ENCODE measurements at places on chromosomes 3 and 15.
A peak's percentile ranks its signal among the peaks of the same experiment; 100 is the strongest.

DNA sequence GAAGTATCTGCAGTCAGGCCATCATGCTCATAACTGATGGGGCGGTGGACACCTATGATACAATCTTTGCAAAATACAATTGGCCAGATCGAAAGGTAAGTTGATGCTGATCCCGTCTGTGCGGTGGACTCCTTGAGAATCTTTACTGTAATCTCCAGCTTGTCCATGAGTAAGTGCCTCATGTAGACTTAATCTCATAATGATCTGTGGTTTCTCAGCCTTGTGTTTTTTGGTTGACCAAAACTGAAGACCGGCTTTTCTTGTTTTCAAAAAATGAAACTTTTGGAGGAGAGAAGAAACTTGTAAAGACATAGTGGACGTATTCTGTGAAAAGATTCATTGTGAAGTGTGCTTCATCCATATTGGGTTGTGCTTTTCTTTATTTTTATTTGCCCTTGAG, 285.7 kb downstream of the LRTM1 start:
- no peak for DNase-seq

DNA sequence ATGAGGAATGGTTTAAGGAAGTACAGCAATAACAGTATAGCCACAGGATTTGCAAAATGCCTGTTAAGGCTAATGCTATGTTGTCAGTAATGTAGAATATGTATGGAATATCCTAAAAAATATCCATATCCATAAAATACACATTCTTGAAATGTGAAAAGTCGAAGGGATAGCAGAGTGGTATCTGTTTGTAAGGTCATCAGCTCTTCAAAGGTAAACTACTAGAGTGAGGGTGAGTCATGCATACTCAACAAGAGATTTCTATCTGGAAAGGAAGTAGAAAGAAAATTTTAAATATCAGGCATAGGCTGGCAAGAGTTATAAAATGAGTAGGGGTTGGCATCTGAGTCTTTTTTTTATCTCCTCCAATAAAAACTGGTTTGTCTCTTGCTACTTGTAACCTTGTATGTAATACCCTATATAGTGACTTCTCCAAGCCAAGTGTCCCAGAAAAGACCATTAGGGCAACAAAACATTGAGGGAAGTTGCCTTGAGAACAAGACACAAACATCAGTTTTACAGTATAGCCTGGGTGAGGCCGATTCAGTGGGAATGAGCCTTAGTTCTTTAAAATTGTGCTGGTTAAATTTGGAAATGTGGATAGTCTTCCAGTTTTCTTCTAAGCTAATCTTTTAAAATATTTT, 103.1 kb downstream of the SPATA16 start:
- no peak for DNase-seq

GRCh38 chr15:96595951-96596350, 265.5 kb downstream of the NR2F2 start:
- no peak for DNase-seq

- no peak for DNase-seq
Observed at GRCh38 chr3:124556636-124557035, 173.6 kb upstream of the UMPS start.

GRCh38 chr15:67571648-67572415, 29.3 kb downstream of the MAP2K5 start:
- DNase-seq: no peak

DNA sequence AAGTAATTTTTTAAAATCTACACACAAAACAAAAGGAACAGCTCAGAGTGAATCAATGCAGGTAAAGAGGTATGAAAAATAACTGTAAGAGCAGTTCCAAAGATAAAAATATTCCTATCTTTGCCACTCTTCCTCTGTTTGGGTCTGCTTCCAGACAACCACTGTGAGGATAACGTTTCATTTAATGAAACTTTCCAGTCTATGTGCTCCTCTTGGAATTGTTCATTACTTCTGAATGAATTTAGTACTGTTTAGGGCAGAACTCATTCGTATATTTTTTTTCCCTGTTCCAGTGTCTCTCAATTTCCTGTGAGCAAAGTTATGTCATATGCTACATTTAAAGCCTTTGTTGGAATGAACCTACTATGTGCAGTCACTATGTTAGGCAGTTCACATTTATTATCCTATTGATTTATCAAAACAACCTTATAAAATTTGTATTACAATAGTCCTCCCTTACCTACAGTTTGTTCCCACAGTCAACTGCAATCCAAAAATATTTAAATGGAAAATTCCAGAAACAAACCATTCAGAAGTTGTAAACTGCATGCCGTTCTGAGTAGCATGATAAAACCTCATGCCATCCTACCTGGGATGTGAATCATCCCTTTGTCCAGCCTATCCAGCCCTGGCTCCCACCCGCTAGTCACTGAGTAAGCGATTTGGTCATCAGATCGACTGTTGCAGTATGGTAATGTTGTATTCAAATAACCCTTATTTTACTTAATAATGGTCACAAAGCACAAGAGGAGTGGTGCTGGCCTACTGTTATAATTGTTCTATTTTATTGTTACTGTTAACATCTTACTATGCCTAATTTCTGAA, 98.1 kb downstream of the TMCC1 start:
- no peak for DNase-seq

- DNase-seq: no peak
Observed at GRCh38 chr3:183098536-183099025, 715 bp downstream of the MCCC1 start.

DNA sequence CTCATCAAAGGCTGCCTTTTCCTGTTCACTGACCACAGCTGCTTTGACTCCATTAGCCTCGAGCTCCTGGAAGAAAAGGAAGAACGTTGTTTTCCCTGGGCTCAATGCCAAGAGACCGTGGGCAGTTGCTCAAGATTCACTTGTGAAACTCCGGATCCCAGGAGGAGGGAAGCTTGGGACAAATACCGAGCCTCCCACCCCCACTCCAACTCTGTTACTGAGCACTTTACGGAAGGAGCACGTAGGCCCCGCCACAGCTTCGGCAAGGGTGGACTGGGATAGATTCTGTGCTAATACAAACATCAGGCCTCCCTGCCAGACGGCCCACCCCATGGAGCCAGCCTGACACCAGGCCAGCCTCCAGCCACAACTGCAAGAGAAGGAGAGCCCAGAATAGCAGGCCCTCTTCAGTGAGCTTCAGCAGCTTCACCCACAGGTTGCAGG, 10.8 kb upstream of the FANCD2 start:
- no peak for DNase-seq

GRCh38 chr3:77142578-77142977, 102.7 kb downstream of the ROBO2 start:
- no peak for DNase-seq

DNA sequence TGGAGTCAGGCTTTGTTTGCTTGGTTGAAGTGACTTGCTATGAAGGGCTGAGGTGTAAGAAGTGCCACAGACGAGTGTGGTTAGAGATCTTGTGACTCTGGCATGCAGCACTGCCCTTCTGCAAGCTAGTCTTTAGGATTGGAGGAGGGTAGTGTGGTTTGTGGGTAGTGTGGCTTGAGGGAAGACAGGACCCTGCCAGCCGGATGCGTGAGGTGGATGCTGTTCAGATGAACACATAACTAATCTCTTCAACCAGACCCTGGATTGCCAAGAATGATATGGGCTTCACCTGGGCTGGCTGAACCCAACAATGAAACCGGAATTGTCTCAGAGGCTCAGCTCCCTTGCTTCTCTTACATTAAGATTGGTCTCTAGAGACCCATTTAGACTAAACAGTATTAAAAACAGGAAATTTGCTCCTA, 32.7 kb downstream of the STARD9 start:
- DNase-seq: peak; percentile 10

GRCh38 chr15:82812994-82813393, 3.6 kb downstream of the WHAMM start:
- no peak for DNase-seq

- no peak for DNase-seq
Observed at GRCh38 chr3:113654851-113655250, 41.6 kb downstream of the USF3 start.

GRCh38 chr3:52210037-52210436, 12.1 kb downstream of the ALAS1 start:
- DNase-seq: no peak

- DNase-seq: no peak
Observed at GRCh38 chr15:69508659-69509058, 56.0 kb downstream of the RPLP1 start.

DNA sequence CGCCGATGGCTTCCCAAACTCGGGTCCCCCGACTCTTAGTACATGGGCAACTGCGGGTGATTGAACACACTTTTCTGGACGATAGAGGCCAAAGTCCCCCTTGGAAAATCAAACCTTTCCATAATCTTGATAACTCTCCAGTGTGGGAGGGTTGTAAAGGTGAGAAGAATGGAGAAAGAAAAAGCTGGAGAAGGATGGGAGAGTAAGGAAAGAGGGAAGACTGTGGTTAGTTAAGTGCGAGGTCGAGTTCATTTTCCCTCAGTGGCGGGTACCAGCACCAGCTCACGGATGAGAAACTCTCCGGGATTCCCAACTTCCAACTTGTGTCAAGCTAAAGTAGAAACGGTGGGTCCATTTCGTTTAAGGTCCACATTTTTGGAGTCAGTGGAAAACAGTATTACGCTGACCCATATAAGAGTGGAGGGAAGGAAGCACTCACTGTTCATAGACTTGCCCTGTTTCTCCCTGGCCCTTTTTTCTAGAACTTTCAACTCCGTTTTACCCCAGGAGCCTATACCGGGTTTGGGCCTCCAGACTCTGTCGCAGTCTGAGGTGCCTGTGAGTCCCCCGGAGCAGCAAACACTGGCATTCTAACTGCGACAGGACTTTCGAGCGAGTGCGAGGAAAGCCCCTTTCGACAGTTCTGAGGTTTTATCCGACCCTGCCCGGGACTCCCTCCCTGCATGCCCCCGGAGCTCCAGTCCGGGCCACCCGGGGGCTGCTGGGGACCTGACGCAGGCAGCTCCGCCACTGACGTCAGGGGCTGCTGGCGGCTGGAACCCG, 14.8 kb downstream of the ZIC1 start:
- DNase-seq: no peak

DNA sequence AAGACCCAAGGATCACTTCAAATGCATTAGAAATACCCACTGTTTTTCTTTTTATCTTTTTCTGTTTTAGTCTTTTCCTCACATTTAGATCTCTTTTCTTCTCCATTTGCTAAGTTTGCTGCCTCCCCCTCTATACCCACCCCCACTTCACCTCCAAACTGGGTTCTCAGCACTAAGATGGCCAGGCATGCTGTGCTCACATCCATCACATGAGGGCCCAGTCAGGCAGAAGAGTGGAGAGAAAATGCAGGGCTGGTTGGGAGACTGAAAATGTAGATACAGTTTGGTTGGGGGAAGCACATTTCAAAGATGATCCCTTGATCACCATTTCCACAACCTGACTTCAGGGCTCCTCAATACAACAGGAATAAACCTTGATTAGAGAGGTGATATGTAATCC, 8.7 kb downstream of the GAP43 start:
- no peak for DNase-seq

- DNase-seq: no peak
Observed at GRCh38 chr3:160473221-160473620, 23.6 kb upstream of the TRIM59 start.

GRCh38 chr15:92733934-92734521, 78.5 kb upstream of the FAM174B start:
- DNase-seq: peak; percentile 2

GRCh38 chr3:123039178-123039577, 11.6 kb upstream of the SEMA5B start:
- no peak for DNase-seq

DNA sequence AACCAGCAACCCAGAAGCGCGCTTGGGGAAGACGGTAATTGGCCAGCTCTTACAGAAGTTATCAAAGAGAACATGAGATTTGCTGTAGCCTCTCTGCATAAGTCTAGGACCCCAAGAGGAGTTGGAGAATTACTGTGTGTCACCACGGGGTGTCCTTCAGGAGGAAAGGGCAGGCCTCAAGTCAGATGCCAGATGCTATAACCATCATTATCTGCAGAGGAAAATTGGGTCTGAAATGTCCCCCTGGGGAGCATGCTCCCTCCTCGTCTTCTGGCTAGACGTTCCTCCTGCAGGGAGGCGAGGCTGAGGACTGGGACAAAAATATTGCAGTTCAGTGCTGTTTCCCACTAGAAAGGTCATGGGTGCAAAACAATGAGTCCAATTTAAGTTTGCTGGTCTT, 380.5 kb upstream of the CFAP20DC start:
- no peak for DNase-seq

GRCh38 chr3:101676216-101676764, 642 bp downstream of the ZBTB11 start:
- no peak for DNase-seq

GRCh38 chr3:8503871-8504610, 2.4 kb downstream of the LMCD1 start:
- DNase-seq: no peak

DNA sequence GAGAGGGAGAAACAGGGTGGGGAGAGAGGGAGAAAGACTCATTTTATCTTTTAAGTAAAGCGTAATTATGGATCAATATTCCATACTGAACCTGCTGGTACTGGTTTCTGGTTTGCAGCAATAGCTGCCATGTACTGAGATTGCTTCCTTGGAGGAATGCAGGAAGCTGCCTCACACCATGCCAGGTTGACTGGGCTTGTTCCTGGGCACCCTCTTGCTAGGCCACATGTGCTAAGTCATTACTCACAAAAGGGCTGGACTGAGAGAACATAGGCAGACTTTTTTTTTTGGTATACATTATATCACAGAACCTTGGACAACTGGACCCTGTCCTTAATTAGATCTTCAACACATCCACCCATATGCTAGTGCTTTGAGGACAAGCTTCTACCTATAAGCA, 193.4 kb downstream of the ZNF621 start:
- no peak for DNase-seq

- no peak for DNase-seq
Observed at GRCh38 chr3:44442596-44443309, 34.7 kb downstream of the ZNF445 start.

- no peak for DNase-seq
Observed at GRCh38 chr15:29400701-29401100, 131.1 kb upstream of the NSMCE3 start.

GRCh38 chr15:88986949-88987590, 73.9 kb upstream of the MFGE8 start:
- DNase-seq: no peak

- no peak for DNase-seq
Observed at GRCh38 chr3:165502707-165503106, 306.5 kb upstream of the SLITRK3 start.

- no peak for DNase-seq
Observed at GRCh38 chr15:68700455-68701123, 120.1 kb downstream of the ANP32A start.

DNA sequence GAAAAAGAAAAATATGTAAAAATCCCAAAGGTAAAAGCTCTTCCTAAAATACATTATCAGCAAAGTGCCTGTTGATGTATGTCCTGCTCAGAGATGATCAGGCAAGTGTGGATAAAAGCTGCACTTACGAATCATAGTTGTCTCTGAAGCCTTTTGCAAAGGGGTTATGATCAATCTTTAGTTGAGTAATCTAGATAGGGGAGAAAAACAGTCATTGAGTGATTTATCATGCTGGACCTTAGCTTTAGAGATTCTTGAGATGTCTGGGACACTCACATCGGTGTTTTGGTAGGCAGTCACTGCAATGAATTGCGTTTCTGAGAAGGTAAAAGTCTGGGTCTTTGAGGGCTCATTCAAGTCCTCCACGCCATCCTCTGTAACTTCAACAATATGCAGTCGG, 3.7 kb downstream of the EOMES start:
- DNase-seq: no peak

GRCh38 chr3:43400167-43400566, 113.8 kb downstream of the SNRK start:
- no peak for DNase-seq
